ENCODE measurements at places on chromosomes 12 and 14. TPM values are rescaled to one million over a fixed set of nuclear protein-coding genes. Genes with fewer than 3 reads are reported as not detected.

Gene FCF1
- 23.3 TPM for total RNA-seq

GRCh38 chr14:77039285-77040058, 11.0 kb upstream of the IRF2BPL start:
- DNase-seq: peak; percentile 65

Gene CAPZA3
- total RNA-seq: not detected

- no peak for DNase-seq
Observed at GRCh38 chr14:67429510-67430205, 17.7 kb upstream of the PLEK2 start.

Gene GALNT8
- total RNA-seq: not detected

GRCh38 chr12:1660304-1661187, 30.3 kb upstream of the ADIPOR2 start:
- no peak for DNase-seq

- DNase-seq: no peak
Observed at GRCh38 chr12:10505620-10506019, at the start of gene EIF2S3B. EIF2S3B (plus strand) TSS chr12:10505890; CDS start chr12:10505903, 13 bp downstream.

Gene MYH6
- total RNA-seq: 3.4 TPM

- no peak for DNase-seq
Observed at GRCh38 chr12:103586132-103586531, 941 bp upstream of the STAB2 start.

Gene ATF7IP
- total RNA-seq: 45.9 TPM

DNA sequence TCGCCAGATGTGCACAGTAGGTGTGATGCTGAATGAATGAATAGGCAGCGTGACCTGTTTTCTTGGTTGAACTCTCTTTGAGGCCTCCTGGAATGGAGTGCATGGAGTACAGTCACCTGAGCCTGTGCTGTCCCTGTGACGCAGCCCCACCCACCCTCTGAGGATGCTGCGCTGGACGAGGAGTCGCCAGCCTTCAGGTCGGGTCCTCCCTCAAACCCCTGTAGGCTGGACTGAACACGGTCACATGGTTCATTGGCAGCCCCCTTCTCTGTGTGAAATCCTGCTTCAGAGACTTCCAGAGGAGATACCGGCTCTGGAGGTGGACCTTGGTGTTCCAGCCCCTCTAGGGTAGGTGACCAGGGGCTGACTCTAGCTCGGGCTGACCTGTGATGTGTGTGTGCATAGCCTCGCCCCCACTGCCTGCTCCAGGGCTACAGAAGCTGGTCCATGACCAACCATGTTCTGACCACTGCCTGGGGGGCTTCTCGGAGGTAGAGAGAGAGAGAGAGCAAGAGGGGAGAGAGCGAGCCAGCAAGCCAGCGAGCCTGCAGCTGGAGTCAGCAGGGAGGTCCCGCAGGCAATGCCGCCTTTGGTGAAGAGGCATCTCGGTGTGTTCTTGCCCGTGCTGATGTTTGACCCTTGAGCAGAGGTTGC, 158.0 kb upstream of the RTL1 start:
- DNase-seq: no peak

DNA sequence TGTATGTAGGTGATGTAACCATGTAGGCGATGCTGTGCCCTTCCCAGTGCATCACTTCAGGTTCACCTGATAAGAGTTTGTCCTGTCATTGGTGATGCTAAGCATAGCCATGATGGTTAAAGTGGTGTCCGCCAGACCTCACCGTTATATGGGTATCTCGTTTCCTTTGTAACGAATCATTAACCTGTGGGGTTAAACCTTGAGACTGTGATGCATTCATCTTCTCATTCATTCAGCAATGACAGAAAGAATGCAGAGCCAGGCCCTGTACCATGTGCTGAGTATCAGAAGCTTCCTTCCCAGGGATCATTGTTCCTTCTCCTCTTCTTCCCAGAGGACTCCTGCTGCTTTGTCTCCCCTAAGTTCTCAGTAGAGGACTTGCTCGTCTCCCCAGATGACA, 84.9 kb downstream of the CCDC60 start:
- DNase-seq: no peak

Gene TMEM260
- total RNA-seq: 11.3 TPM

DNA sequence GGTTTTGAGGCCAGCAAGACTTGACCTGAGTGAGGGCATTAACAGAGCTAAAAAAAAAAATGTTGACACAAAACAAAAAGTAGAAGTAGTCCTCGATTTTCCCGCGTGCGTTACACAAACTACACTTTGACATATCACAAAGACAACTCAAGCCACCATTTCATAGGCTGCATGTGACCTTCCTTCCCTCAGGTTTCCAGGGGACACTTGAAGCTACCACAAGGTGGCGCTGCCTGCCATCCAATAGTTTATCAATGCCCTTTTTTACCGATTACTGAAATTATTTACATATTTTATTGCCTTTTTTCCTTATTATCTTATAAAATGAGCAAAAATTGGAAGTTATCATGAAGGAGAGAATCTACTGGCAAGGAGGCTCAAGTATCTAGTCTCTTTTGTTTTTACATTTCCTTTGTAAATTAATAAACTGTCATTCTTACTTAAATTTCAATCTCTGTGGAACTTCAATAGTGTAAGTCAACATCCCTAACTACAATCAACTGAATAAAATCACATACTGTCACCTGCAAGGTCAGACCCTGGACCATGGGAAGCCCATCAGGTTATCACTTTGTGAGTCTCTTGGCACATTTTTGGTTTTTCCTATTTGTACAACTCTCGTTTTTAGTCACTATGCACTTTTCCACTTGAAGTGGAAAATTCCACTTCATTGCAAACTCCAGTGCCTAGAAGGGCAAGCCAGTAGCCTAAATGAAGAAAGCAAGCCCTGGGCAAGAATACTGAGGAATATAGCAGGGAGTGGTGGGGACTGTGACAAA, 84.6 kb upstream of the CPSF6 start:
- peak; percentile 60 for DNase-seq

- DNase-seq: no peak
Observed at GRCh38 chr12:59147791-59148190, 227.5 kb upstream of the LRIG3 start.

Gene CMA1
- total RNA-seq: not detected

GRCh38 chr14:74326369-74327152, 21.7 kb upstream of the VRTN start:
- peak; percentile 65 for DNase-seq

GRCh38 chr12:65308006-65308405, 29.5 kb downstream of the MSRB3 start:
- no peak for DNase-seq

GRCh38 chr14:75053396-75054291, 2.4 kb upstream of the MLH3 start:
- no peak for DNase-seq

Gene CD69
- not detected for total RNA-seq

Gene ART4
- not detected for total RNA-seq

DNA sequence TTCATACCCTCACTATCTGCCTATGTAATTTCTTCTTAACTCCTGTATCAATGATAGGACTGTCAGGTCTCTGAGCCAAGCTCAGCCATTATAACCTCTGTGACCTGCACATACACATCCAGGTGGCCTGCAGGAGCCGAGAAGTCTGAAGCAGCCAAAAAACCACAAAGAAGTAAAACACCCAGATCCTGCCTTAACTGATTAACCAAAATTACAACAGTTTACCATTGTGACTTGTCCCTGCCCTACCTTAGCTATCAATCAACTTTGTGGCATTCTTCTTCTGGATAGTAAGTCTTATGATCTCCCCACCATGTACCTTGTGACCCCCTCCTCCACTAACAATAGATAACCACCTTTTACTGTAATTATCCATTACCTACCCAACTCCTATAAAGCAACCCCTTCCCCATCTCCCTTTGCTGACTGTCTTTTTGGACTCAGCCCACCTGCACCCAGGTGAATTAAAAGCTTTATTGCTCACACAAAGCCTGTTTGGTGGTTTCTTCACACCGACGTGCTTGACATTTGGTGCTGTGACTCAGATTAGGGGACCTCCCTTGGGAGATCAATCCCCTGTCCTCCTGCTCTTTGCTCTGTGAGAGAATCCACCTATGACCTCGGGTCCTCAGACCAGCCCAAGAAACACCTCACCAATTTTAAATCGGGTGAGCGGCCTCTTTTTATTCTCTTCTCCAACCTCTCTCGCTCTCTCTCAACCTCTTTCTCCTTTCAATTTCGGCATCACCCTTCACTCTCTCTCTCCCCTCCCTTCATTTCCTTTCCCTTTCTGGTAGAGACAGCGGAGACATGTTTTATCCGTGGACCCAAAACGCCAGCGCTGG, 11.5 kb upstream of the LGMN start:
- DNase-seq: no peak

Gene DTX1
- 0.13 TPM for total RNA-seq

GRCh38 chr14:37991027-37991426, 216.7 kb upstream of the SSTR1 start:
- no peak for DNase-seq

- DNase-seq: no peak
Observed at GRCh38 chr12:24152270-24152669, 202.8 kb upstream of the SOX5 start.

Gene GARIN6
- total RNA-seq: not detected

DNA sequence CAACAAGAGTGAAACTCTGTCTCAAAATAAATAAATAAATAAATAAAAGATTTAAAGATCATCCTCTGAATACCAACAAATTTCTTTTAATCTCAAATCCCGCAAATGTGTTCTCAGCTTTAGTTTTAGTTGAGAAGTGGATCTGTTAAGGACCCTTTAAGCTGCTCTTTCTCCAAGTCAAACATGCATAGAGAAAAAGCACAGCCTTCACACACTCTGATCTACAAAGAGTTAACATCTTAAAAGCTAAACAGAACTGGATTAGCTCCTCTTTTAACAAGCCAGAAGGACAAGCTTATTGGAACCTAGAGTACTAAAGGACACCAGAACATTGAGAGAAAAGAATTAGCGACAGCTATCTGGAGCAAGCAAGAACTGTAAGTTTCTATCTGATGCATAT, at the start of gene RPGRIP1:
RPGRIP1 (plus strand) TSS at position 301 of the 400 bp plus-strand sequence. CDS start 7,894 bp downstream, outside the sequence.
- no peak for DNase-seq

- no peak for DNase-seq
Observed at GRCh38 chr14:24817212-24818057, 183.4 kb upstream of the GZMB start.

DNA sequence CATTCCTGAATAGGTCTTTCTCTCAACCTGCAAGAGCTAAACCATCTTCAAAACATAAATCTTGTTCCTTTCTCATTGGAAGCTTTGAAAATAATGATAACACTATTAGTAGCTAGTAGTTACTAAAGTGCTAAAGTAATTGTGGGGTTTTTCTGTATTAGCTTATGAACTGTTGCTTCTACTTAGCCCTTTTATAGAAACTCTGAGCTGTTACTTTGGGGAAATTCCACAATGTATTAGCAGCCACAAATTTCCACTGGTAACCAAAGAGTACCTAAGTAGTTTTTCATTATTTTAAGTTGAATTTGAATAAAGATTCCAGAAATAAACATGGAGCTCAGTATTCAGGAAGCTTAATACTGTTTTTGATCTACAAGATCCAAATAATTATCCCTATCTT, 6.4 kb upstream of the MAPK1IP1L start:
- no peak for DNase-seq

Gene RNASE7
- 0.16 TPM for total RNA-seq

Gene PRB2
- not detected for total RNA-seq

- DNase-seq: no peak
Observed at GRCh38 chr14:65864549-65864948, 452.0 kb downstream of the FUT8 start.

DNA sequence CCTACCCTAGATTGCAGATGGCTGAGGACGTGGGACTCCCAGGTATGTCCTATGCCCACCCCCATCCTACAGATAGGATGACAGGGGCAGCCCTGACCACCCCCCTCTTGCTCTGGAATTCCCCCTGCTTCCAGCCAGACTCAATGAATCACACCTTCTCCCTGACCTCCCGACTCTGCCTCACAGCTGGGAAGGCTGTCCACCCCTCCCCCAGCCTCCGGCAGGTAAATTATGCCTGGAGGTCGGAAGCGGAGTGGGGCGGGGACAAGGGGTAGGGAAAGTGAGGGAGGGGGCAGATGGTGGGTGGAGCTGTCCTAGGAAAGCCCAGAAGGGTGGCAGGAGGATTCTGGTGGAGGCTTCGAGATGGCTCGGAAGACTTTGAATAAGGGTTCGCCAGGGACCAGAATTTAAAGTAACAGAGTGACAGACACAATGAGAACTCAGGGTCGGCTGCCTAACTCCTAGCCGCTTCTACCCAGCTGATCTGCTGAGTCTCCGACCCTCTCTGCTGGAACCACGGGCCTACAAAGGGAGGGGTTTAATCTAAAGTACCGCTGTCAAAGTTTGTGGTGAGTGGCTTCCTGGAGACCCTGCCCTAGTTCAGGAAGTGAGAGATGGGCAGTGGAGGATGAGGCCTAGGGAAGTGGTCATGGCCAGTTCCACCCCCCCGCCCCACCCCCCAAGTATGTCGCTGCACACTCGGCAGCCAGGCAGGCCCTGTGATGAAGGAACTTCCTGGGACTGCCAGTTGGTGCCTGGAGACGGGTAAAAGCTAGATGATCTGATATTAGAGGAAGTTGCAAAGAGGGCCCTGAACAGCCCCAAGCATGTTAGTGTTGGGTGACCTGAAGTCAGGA, 4.2 kb downstream of the PLEKHG3 start:
- DNase-seq: no peak

- no peak for DNase-seq
Observed at GRCh38 chr12:87150969-87151662, 878.1 kb downstream of the C12orf50 start.

- DNase-seq: no peak
Observed at GRCh38 chr12:95877622-95878021, 18.9 kb downstream of the SNRPF start.

GRCh38 chr14:42420071-42420470, 813.4 kb downstream of the LRFN5 start:
- DNase-seq: no peak

DNA sequence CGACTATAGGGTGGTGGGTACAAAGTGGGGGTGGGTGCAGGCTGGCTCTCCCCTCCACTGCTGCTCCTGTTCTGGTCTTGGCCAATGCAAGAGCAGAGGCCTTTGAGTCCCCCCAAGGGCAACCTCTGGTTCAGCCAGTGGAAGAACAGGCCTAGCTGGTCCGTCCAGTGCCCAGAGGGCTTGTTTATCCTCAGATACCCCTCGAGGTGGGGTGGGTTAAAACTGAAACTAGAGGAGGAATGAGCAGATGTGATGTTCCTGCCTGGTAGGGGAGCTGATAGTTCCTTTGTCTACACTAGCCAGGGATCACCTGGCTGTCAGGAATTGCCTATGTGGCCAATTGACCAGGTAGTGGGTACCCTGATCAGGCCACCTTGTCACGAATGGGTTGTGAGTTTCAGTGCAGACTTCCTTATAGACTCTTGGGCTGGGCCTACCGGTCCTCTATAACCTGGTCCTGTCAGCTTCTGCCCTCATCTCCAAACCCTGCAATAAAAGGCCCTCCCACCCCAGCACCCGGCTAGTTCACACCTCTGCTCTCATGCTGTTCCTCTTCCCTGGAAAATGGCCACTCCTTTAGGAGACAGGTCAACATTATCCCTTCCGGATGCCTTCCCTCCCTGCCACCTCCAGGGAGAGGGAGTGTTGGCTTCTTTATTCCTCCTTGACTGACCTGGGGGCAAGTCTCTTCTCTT, 10.7 kb upstream of the HSP90AA1 start:
- no peak for DNase-seq

DNA sequence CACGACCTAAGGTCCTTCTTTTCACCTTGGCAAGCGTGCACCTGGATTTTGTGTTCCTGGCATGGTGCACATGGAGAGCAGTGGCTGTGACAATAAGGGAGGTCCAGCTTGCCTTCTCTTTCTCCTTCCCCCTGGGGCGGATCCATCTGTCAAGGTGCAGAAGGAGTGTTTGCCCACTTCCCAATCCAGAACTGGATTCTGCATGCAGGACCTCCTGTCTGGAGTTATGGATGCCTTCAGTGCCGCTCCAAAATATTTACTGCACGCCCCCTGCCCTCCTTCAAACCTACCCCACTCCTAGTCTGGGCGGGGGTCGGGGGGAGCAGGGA, 192.7 kb downstream of the DPF3 start:
- no peak for DNase-seq
